ENCODE measurements at places on chromosomes 12 and 14.

DNA sequence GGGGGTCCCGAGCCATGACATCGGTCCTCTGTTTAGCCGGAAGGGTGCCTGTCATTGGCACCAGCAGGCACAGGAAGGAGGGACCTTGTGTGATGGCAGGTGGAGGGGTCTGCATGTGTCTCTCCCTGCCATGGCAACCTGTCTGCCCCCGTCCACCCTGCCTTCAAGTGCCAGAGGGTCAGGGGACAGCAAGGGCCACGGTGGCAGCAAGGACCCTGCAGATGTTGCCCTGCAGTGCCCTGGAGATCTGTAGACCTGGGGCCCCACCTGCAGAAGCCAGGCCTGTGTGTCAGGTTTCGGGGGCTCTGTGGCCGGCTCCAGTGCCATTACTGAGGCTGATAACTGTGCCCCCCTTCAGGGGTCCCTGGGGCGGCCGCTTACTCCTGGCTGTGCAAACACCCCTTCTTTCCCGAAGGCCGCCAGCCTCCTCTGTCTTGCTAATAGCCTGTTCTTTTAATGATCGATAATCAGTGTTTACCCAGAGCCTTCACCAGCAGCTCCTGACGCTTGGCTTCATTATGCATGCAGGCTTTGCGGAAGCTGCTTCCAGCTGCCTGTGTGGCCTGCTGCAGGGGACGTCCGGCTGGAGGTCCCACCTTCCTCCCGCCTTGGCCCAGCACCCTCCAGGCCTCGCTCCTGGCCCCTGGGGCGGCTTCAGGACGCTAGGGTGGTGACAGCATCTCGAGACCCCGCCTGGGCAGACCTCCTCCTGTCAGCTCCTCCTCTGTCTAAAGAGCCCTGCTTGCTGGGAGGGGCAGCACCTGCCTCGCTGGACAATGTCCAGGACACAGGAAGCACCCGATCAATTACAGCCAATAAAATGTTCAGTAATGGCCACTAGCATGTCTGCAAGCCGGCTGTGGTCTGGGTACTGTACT, 153.0 kb downstream of the KIF26A start:
- no peak for DNase-seq

GRCh38 chr12:85422762-85423161, 142.7 kb downstream of the ALX1 start:
- no peak for DNase-seq

- DNase-seq, result no peak
Observed at GRCh38 chr14:26851793-26852192, 254.0 kb upstream of the NOVA1 start.

- no peak for DNase-seq
Observed at GRCh38 chr12:130645751-130646150, 70.3 kb downstream of the RIMBP2 start.

- DNase-seq, result no peak
Observed at GRCh38 chr12:53234271-53234914, 2.4 kb upstream of the RARG start.

DNA sequence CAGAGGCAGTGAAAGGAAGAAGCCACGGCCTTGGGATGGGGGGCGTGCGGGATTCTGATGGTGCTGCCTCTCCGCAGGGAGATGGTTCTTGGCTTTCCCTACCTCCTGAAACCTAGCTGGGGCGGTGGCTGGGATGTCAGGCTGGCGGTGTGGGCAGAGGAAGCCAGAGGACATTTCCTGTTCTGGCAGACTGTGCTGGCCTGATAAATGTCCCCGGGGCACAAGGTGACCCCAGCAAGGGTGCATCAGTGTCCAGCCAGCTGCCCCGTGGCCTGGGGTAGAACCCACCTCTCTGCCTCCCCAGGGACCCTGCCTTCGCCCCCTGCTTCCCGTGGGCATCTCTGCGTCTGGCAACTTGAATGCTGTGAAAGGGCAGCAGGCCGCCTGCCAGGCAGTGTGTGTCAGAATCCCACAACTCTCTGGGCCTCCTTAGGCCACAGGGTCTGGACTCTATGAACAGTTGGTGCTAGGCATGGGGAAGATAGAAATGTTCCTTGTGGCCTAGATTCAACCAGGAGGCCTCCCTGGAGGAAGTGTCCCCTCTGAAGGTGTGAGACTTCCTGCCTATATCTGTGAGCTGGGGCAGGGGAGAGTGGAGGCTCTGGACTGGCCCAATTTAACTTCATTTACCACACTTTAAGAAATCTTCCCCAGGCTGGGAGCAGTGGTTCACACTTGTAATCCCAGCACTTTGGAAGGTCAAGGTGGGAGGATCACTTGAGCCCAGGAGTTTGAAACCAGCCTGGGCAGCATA, 4.9 kb downstream of the SH2B3 start:
- DNase-seq, result no peak

DNA sequence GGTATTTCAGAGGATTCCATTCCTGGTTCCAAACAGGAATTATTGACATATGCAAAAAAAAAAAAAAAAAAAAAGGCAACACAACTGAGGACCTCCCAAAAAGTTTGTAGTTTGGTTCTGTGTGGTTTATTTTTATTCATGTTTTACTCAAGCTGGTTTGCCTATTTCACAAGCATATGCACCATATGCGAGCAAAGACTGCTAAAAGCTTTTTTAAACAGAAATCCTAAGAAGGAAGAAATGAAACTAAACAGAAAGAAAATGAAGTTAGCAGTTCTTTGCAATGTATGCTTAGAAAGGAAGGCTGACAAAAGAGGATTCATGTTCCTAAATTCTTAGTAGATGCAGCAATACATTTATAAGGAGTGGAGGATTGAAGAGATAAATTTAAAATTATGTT, 487.6 kb upstream of the FLRT2 start:
- DNase-seq, result no peak

- DNase-seq, result no peak
Observed at GRCh38 chr12:6106218-6106617, 18.3 kb downstream of the VWF start.

DNA sequence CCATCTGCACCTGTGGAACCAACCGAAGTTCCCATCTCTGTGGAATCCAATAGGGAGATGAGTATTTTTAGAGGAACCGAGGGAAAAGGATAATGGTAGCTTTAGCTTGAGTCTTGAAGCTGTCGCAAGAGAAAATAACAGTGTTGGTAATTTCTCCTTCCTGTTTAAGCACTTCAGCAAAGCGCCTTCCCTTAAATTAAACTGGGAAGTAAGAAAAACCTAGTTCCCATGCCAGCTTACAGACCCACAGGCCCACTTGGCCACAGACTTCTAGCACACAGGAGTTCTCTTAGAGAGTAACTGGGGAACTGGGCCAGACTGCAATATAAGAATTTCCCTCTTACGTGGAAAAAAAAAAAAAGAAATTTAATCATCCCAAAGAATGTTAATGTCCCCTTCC, 223.8 kb downstream of the EFCAB11 start:
- no peak for DNase-seq
